ENCODE measurements at places on chromosomes 3 and 15.

DNA sequence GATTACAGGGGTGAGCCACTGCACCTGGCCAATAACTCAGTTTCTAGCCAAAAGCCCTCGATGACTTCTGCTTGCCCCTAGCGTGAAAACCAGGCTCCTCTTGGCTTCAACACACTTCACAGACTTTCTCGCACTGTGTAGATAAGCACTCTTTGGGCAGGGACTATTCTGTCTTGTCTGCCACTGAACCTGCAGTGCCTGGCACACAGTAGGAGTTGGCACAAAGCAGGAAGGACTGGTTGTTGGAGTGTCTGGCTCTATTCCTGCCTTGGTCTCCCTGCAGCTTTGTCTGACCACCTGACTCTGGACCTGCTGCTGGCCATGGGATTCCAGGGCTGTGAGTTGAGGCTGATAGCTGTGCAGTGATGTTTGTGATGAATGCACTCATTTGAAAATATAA is 46.4 kb upstream of the RGMA start:
- DNase-seq: no peak

DNA sequence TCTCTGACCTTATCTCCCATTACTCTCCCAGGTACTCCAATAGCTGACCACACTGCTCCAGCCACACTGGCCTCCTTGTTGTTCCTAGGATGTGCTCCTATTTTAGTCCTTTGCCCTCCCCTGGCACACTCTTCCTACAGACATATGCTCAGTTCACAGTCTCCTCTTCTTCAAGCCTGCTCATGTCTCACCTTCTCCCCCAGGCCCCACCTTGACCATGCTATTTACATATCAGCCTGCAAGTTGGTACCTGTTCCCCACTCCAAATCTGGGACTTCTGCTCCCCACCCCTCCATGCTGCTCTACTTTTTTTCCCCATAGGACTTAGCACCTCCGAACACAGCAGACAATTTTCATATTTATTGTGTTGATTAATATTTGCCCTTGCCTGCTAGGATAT is 84.9 kb upstream of the BCL6 start:
- peak; percentile 14 for DNase-seq

- DNase-seq: no peak
Measured at GRCh38 chr15:83278191-83278590, 6.3 kb downstream of the BNC1 start.

DNA sequence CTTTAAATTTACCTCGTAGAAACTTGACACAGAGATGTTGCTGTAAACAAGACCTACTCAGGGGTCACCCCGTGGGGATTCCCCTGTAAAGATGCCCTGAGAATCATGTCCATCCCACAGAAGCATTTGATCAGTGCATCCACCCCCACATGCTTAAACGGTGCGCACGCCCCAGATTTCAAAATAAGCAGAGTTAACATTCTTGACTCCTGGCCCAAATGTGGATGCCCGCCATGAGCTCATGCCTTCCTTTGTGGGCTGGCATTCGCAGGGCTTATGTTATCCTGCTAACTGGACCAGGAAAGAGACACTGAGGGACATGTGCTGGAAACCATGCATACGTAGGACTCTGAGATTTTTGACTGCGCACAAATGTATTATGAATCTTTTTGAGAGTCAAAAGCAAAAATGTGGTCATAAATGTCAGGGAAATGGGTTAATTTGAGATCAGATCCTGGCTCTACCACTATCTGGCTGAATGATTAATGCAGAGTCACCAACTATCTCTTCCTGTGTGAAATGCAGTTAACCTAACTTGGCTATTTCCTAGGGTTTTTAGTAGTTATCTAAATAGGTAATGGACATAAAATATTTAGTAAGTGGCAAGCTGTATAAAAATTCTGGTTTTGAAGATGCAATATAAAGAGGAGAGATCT is 9.1 kb upstream of the TP63 start:
- DNase-seq: no peak

- no peak for DNase-seq
Measured at GRCh38 chr15:34665498-34666116, 82.2 kb upstream of the GOLGA8B start.

GRCh38 chr3:194900854-194901522 is 215.3 kb downstream of the FAM43A start:
- no peak for DNase-seq

DNA sequence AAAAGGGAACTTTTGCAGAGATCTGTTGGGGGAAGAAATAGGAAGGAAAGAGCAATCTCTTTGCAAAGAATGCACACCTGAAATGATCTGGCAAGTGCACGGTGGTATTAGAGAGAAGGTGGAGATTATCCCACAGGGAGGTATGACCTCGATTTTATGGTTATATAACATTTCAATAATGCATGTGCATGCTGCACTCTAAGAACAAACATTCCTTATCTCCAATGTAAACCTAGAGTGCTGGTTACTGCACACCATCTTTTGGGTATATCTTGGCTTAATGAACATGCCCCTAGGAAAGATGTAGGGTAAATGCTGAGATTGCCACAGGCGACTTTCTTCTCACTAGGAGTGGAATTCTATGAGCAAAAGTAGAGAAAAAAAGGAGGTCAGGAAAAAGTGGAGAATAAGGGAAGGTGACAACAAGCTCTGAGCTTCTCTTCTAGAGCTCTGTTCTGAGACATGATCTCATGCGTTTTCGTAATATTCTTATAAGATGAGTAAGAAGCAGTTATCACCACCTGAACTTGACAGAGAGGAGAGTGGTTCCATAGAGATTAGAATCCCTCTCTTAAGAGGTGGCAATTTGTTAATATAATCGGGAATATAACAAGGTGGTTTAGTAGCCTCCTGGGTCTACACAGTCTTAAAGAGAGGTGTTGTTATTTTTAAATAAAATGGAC is 117.5 kb upstream of the TMC3 start:
- no peak for DNase-seq

DNA sequence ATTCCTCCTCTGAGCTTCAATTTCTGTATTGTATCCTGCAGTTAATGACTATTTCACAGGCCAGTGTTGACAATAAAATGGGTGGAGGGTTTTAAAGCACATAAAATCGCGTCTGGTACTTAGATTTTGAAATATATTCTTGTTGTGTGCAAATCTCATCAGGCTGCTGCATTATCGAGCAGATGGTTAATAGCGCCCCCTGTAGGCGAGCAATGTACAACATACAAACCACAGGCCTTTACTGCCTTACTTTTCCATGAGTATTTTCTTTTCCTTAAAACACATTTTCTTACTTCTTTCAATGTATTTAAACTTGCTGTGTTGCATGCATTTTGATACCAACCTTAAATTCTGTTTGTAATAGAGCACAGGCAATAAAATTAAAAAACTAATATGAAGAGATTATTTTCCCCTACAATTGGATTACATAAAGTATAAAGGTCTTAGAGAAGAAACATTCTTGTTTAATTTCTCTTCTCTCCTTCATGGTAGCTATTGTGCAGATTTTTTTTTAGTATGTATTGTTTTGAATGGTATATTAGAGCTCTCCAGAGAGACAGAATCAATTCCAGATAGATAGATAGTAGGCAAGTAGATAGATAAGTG is 608.4 kb downstream of the CADM2 start:
- peak; percentile 62 for DNase-seq

GRCh38 chr3:172044833-172045585 is 5.6 kb downstream of the FNDC3B start:
- DNase-seq: no peak

DNA sequence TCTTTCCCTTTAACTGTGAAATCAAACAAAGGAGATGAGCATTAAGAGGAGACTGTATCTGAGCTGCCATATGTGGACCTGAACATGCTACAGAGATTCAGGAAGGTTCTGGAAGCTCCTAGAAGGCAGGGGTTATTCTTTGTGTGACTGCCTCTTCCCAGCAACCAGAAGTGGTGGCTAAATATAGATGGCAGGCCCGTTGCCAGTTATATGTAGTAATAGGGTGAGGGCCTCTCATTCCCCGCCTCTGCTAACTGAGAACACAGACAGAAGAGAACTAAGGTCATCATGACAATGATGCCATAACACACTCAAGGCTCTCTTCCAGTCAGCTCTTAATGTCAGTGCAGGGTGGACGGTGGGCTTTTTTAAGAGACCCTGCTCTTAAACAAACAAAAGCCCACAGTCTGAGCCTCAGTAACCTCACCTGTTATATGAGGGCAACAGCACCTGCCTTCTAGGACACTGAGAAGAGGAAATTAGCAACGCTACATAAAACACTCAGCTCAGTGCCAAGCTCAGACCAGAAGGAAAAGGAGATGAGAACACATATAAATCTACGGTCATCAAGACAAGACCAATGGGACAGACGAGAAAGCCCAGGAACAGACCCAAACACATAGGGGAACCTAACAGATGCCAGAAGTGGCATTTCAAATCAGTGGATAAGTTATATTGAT is 22.3 kb downstream of the CFAP92 start:
- DNase-seq: peak; percentile 16

DNA sequence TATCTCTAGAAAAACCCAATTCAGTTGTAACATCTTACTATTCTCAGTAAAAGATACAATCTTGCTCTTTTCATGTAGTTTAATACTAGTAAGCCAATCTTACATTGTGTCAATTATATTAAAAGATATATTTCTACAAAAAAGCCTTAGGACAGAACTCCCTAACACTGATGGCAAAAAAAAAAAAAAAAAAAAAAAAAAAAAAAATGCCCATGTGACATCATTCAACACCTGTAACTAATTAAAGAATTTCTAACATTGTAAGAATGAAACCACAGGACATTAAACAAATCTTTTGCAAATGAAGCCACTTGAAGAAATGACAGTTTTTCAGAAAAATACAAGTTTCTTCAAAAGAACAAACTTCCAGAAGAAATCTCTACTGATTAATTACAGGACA is 119.8 kb downstream of the SUCLG2 start:
- DNase-seq: no peak

GRCh38 chr3:66035763-66036477 is 2.8 kb downstream of the MAGI1 start:
- DNase-seq: peak; percentile 79

DNA sequence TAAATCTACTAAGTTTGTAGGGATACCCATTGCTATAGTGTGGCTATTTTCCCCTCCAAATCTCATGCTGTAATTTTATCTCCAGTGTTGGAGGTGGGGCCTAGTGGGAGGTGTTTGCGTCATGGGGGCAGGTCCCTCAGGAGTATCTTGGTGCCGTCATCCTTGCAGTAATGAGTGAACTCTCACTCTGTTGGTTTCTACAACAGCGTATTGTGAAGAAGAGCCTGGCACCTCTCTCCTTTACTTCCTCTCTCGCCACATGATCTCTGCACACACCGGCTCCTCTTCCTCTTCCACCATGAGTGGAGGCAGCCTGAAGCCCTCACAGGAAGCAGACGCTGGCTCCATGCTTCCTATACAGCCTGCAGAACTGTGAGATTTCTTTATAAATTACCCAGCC is 34.0 kb upstream of the TRPM1 start:
- peak; percentile 29 for DNase-seq

DNA sequence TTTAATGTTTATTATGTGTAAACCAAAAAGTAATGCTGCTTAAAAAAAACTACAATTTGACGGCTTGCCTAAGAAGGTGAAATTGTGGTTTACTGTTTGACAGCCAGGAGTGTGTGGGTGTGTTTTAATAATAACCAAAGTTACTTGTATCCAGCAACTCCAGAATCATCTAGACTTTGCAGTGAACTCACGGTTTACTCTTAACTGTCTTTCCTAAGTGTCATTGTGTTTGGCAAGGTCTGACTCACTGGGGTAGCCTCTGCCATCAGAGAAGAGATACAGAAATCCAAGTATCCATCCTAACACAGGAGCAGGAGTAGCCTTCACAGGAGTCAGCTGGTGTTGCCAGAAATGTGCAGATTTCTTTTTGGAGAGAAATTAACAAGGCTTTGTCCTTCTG is 151.1 kb downstream of the CTNNB1 start:
- no peak for DNase-seq

DNA sequence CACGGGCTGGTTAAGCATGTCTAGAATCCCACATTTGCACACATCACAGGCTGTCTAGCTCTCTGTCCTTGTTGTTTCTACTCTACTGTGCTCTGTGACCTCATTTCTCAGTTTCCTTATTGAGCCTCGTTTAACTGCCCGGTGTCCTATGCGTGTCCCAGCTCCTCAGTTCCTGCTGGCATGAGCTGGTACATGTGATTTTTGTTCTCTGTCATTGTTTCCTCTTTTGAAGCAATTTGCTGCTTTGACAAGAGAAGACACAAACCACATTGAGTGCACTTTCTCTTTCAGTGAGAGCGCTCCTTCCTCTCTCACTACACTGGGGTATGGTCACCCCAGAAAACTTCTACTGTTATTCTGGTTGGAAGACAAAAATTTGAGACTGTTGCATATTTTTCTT is 563.5 kb downstream of the PDCD6IP start:
- no peak for DNase-seq

DNA sequence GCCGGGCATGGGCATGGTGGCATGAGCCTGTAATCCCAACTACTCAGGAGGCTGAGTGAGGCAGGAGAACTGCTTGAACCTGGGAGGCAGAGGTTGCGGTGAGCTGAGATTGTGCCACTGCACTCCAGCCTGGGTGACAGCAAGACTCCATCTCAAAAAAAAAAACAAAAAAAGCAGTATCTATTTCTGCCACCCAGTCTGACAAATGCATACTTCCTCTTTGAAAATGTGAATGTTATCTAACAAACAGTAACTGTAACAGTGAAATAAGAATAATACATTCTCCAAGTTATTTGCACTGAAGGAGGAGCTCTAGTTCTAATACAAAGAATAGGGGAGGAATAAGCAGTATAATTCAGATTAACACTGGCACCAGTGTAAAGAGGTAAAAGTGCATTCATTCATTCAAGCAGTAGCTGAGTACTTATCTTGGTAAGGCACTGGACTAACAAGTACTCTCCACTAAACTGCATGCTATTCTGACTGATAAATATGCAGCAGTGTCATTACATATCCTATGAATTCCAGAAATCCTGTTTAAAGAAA is 12.9 kb downstream of the VPS13C start:
- DNase-seq: no peak

DNA sequence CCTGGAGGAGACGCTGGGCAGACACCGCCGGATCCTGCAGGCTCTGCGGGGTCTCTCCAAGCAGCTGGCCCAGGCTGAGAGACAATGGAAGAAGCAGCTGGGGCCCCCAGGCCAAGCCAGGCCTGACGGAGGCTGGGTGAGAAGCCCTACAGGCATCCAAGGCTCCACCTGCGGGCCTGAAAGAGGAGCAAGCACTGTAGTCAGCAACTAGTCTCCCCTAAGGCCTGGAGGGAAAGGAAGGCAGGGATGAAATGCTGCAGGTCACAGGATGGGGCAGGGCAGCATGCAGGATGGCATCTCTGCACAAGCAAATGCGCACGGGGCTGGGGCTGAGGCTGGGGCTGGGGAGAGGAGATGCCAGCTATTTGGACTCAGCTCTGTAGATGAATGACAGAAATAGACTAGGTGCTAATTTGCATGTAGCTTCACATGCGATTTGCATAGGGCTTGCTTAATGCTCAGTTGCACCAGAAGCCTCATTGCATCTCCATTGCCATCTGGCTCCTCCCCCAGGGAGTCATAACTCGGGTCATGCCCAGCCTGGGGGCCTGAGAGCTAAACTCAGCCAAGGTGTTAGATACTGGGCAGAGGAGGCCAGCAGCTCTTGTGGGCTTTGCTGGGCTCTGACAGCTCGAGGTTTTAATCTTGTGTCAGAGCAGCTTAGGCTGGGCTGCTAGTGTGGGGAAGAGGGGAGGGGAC is 5.2 kb upstream of the CPLX3 start:
- no peak for DNase-seq

- DNase-seq: peak; percentile 93
Measured at GRCh38 chr15:84658080-84658787, at the start of gene NMB. NMB (minus strand) TSS chr15:84658199; CDS start chr15:84658152, 47 bp downstream.

GRCh38 chr3:164550857-164551256 is 527.4 kb downstream of the SI start:
- no peak for DNase-seq

Data from islet precursor cell (in vitro differentiated cells).